HCT116 (cell line): ENCODE measurements at places on chromosomes 6 and 20. TPM values are rescaled to one million over a fixed set of nuclear protein-coding genes. Genes with fewer than 3 reads are reported as not detected.

DNA sequence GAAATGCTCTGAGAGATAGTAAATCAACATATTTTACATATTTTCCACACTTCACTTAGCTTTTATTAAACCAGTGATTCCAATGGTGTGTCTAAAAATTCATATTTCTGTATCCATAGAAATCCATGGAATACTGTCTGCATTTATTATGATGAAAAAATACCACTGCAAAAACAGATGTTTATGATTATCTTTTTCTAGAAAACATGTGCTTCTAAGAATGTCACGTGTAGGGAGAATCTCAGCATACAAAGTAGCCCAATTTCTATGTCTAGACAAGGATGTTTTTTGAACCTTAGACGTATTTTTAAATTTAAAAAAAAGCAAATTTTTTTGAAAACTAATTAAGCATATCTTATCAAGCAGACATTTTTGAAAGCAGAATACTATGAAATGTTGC, 622.4 kb downstream of the TENT5A start:
- no peaks in the 10 kb centered on the region for H3K27me3 ChIP-seq
- no peak for DNase-seq
- H3K27ac ChIP-seq, result no peak overlapping the region
- H3K4me3 ChIP-seq, result no peak overlapping the region
- no peaks in the 10 kb centered on the region for H3K36me3 ChIP-seq
- H3K4me1 ChIP-seq, result no peaks in the 10 kb centered on the region

DNA sequence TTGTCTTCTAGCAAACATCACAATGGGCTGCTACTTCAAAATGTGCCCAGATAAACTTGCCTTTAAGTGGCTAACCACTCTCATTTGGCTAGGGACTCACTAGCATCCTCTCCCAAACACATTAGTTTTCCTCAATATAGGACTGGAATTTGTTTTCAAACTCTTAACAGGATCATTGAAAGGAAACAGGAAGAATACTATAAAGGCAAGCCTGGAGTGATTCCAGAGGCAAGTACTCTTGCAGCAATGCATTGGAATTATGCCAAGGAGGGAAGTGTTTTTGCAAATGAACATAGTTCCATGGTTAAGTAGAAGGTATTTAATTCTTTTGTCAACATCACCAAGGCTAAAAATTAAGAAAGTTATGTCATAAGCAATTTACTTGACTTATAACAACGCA, 12.2 kb downstream of the EPHA7 start:
- no peak overlapping the region for H3K27ac ChIP-seq
- H3K36me3 ChIP-seq, result no peaks in the 10 kb centered on the region
- no peaks in the 10 kb centered on the region for H3K27me3 ChIP-seq
- H3K4me3 ChIP-seq, result no peak overlapping the region
- no peaks in the 10 kb centered on the region for H3K4me1 ChIP-seq
- DNase-seq, result no peak

- no peak for DNase-seq
- H3K27me3 ChIP-seq, result no peaks in the 10 kb centered on the region
- no peak overlapping the region for H3K27ac ChIP-seq
Measured at GRCh38 chr6:170287371-170287876, 3.5 kb downstream of the DLL1 start.

GRCh38 chr6:111806561-111807497, 66.4 kb downstream of the FYN start:
- no peak for DNase-seq
- no peaks in the 10 kb centered on the region for H3K27me3 ChIP-seq
- no peak overlapping the region for H3K4me3 ChIP-seq

GRCh38 chr6:121998631-121999030, 400.8 kb upstream of the HSF2 start:
- H3K4me1 ChIP-seq, result no peaks in the 10 kb centered on the region
- no peak overlapping the region for H3K27ac ChIP-seq
- H3K36me3 ChIP-seq, result no peaks in the 10 kb centered on the region
- H3K4me3 ChIP-seq, result no peak overlapping the region
- no peak for DNase-seq
- H3K27me3 ChIP-seq, result no peaks in the 10 kb centered on the region

The ULBP2 gene
- 10.2 TPM for total RNA-seq

The RTF2 gene
- 73.8 TPM for total RNA-seq

The PTCHD4 gene
- total RNA-seq, result 1.1 TPM

The PI3 gene
- total RNA-seq, result not detected
